ENCODE measurements at places on chromosomes 13 and 19.
A peak's percentile ranks its signal among the peaks of the same experiment; 100 is the strongest.

DNA sequence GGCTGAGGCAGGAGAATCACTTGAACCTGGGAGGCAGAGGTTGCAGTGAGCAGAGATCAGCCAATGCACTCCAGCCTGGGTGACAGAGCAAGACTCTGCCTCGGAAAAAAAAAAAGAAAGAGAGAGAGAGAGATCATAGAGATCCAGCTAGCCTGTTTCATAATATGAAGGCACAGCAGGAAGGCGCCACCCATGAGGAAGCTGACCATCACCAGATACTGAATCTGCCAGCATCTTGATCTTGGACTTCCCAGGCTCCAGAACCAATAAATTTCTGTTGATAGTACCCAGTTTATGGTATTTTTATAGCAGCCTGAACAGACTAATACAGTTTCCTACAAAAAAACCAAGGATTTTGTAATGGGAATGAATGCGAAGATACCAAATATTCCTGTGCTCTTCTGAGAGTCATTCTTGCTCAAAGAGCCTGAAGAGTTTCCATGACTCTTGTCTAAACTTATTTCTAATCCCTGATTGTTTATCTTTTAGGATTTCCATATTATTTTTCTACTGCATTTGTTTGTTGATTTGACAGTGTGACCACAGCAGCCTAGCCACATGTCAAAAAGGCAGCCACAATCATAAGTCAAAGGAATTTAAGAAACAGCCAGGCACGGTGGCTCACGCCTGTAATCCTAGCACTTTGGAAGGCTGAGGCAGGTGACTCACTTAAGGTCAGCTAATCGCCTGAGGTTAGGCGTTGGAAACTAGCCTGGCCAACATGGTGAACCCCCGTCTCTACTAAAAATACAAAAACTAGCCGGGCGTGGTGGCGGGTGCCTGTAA, 37.7 kb upstream of the PDCD5 start:
- DNase-seq, result no peak

DNA sequence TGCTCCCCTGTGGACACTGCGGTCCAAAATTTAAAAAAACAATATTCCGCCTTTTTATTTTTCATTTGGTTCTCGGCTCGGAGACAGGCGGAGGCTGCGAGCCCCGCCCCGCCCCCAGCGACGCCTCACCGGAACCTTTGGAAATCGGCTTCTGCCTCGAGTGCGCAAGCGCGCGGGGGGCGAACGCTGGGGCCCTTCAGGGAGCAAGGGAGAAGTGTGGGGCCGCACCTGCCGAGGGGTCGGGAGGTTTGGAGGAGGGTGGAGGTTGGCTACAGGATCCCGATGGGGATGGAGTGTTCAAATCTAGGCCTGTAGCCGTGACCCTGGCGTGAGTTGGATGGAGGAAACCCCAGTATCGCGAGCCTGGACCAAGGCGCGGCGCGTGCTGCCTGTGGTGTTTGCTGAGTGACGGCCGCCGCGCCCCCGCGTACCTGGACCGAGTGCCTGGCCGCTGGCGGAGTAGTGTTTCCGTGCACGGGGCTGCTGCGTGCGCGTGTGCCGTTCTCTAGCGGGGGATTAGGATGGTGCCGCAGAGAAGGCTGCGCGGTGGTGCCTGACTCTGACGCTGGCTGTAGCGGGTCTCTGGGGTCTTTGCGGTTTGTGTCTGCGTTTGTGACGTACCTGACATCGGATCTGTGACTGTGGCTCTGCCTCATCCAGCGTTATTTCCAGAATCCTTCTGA, 565 bp upstream of the ZFP30 start:
- peak; percentile 80 for DNase-seq

DNA sequence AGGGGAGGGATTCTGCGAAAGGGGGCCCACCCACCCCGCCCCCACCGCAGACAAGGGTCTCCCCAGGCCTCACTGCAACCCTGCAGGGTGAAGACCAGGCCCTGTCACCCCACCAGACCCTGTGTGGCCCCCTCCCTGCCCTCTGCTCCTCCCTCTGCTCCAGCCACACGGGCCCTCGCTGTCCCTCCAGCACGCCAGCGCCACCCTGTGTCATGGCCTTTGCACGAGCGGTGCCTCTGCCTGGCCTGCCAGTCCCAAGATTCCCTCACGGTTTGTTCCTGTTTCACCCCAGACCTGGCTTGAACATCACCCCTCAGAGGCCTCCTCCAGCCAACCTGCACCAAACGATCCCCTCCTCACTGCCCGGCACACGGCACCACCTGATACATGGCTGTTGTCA, 27.3 kb downstream of the PIP5K1C start:
- DNase-seq, result no peak

DNA sequence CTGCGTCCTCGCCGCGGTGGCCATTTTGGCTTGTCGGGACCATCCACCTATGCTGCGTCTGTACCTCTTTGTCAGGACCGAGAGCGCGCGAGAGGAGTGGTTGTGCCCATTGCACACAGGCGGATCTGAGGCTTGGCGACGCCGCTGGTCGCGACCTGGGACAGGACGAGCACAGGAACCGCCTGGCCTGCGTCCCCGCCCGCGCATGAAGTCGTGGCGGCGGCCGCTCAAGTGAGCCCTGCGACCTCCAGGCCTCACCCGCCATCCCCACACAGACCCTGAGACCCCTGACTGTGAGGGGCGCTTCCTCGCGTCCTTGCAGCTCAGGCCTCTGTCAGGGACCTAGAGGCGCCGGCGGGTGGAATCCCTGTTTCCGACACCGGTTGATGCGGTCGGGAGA, 16.8 kb downstream of the ZNF586 start:
- DNase-seq, result no peak

- peak; percentile 94 for DNase-seq
Observed at GRCh38 chr13:77026861-77027621, at the start of gene FBXL3. FBXL3 (minus strand) TSS chr13:77027159; CDS start chr13:77021860, 5,299 bp downstream.

- no peak for DNase-seq
Observed at GRCh38 chr13:30744681-30745077, 9.3 kb downstream of the ALOX5AP start.

DNA sequence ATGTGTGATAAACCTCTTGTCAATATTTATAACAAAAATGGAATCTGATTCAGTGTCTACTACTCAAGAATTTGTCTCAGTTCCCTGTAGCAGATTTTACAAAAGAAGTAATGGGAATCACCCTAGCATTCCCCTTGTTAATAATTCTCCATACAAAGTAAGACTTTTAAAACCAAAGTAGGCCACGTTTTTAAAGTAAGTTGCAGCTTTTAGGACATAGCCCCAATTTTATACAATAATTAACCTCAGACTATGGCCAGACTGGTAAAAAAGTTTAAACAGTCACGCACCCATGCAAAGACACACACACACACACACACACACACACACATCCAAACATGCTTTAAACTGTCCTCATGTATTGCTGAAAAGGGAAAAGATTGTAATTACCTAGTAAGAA, 589.9 kb downstream of the PCDH9 start:
- DNase-seq, result no peak

DNA sequence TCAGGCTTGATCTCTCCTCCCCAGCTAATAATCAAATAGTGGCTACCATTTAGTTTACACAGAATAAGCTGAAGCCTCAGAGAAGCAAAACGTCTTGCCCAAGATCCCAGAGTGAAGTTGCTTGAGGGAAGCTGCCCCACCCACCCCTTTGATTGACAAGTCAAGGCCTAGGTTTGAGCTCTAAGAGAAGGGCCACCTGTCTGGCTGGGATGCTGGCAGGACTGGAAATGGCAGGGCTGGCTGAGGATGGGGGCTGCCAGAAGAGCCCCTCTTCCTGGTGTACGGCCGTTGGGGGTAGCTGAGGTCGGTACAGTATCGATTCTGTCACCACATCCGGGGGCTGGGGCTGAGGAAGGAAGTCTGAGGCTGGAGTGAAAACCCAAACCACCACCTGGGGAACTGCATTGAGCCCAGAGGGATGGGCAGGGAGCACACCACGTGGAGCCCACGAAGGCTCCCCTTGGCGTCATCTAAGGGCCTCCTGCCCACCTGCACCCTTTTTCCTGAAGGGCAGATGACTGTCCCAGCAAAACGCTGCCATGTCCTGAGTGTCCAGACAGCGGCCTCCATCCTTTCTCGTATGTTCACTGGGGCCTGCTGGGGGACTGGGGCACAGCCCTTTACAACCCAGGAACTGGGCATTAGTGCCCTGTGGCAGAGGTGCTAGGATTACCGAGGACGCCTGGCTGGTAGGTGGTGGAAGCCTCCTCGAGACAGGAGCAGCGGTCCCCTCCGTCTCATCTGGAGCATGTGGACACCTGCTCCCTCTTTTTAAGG, 1.4 kb upstream of the PRKD2 start:
- DNase-seq, result no peak

DNA sequence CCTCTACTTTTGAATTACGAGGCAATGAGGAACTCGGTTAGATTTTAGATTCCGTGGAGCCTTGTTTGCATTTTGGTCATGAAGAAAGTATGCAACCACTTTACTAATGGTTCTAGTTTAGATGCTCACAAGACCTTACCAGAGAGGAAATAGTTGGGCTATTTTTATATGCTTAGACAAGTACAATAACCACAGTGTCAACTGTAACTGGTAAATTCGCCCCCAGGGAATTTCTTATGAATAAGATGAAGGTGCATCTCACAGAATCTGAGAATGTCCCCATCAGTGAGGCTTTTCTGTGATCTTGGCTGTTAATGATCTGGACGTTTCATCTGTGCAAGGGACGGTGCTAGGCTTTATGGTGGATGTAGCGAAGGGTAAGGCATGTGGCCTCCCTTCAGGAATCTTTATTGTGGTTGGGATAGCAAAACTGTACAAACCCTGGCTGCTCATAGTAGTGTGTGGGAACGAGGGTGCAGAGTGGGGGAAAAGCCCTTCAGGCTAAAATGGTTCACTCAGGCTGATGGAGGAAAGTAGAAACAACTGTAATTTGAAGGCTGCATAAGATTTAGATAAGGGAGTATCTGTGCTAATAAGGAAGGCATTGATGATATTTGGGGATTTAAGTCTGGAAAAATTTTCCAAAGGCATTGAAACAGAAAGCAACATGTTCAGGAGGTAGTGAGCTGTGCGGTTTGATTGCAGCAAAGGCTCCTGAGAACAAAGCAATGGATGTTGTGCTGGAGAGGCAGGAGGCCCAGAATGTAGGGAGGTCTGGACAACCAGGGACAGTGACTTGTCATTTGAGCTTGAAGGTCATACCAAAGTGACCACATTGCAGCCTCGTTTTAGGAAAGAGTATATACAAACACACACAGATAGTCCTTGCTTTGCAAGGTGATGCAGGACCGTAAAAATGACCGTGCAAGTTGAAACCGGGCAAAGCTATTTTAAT, 28.4 kb downstream of the UBAC2 start:
- DNase-seq, result no peak

GRCh38 chr13:37966266-37966665, 96.7 kb upstream of the TRPC4 start:
- no peak for DNase-seq

- DNase-seq, result no peak
Observed at GRCh38 chr19:55373993-55374757, 2.5 kb upstream of the TMEM190 start.

- no peak for DNase-seq
Observed at GRCh38 chr13:66159511-66159910, 1070.6 kb downstream of the PCDH9 start.

- DNase-seq, result no peak
Observed at GRCh38 chr13:106416645-106417044, 118.8 kb downstream of the EFNB2 start.

- no peak for DNase-seq
Observed at GRCh38 chr19:55486971-55487923, 989 bp upstream of the SSC5D start.

GRCh38 chr13:106041445-106041844, 494.0 kb downstream of the EFNB2 start:
- no peak for DNase-seq

GRCh38 chr19:47608969-47609905, at the start of gene BICRA:
BICRA (plus strand) TSS chr19:47609134; CDS start chr19:47673575, 64,441 bp downstream.
- peak; percentile 84 for DNase-seq

DNA sequence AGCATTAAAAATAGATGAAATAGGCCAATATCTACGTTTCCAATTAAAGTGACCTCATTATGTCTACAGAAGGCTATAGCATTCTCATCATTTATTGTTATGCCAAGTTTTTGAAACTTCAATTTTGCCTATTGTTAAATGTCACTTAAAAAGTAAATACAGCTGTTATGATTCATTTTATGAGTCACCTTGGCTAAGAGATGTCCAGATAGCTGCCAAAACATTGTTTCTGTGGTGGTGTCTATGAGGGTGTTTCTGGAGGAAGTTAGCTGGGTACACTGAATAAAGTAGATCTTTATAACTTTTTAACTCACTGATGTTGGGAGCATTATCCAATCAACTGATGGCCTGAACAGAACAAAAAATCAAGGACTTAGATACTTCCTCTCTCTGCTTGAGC, 1209.7 kb upstream of the PCDH9 start:
- DNase-seq, result no peak

DNA sequence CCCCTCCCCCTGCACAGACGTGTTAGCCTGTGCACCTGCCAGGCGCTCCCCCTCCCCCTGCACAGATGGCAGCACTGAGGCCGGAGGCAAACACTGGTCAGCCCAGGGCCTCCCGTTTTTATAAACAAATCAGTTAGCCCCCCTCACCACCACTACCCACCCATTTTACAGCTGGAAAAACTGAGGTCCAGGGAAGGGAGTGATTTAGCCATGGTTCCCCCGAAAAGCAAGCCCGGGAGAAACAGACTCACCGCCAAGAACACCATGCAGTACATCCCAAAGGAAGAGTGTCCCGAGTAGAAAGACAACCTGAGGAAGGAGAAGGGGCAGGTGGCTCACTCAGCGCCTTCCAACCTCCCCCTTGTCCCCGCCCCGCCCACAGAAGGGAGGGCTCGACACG, 8.7 kb downstream of the PLPP2 start:
- DNase-seq, result no peak

GRCh38 chr19:32611161-32611560, 30.2 kb downstream of the PDCD5 start:
- no peak for DNase-seq

GRCh38 chr13:79703772-79704171, 222.8 kb downstream of the NDFIP2 start:
- no peak for DNase-seq

DNA sequence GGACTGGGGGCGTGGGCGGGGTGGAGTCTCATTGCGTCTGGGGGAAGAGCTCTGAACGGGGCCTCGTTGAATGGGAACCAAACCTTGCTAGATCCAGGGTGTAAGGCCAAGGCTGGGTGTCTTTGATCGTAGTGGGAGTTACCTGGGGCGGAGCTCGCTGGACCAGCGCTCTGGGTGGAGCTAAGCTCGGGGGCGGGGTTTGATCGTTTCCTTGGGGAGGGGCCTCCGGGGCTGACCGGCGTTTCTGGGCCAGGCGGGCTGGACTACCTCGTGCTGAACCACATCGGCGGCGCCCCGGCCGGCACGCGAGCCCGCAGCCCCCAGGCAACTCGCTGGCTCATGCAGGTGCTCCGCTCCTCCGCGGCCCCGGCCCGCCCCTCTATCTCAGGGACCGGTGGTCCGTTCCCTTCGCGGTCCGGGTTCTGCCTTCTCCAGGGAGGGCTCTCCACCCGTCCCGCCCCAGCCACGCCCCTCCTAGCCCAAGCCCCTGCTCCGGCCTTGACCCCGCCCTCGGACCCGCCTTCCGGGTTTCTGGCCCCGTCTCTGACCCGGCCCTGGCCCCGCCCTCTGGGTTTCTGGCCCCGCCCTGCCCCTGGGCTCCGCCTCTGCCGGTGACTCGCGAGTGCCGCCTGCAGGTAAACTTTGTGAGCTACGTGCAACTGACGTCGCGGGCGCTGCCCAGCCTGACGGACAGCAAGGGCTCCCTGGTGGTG, 3.3 kb upstream of the RPL36 start:
- peak; percentile 100 for DNase-seq

Measured in liver (tissue), 10 donors.